ENCODE measurements at places on chromosomes 13 and 19. TPM values are rescaled to one million over a fixed set of nuclear protein-coding genes. Genes with fewer than 3 reads are reported as not detected.

Gene RGS9BP
- total RNA-seq = 0.83 TPM

Gene CLEC17A
- total RNA-seq = under 0.01 TPM

Gene MEIOSIN
- total RNA-seq = not detected

Gene FUT2
- not detected for total RNA-seq

Gene VSIG10L
- 0.44 TPM for total RNA-seq

Gene RFPL4AL1
- total RNA-seq = not detected

Gene RNF225
- total RNA-seq = 0.66 TPM

Gene ZGLP1
- 0.29 TPM for total RNA-seq

Gene ANGPTL8
- not detected for total RNA-seq

Gene FAM216B
- not detected for total RNA-seq

Gene ZBTB7A
- 32.9 TPM for total RNA-seq

Gene CGB5
- total RNA-seq = not detected
